Kidney tubule cell (primary cell): ENCODE measurements at places on chromosomes 1 and 21.

GRCh38 chr1:235286667-235287066 lies 41.3 kb downstream of the ARID4B start:
- DNase-seq: no peak

DNA sequence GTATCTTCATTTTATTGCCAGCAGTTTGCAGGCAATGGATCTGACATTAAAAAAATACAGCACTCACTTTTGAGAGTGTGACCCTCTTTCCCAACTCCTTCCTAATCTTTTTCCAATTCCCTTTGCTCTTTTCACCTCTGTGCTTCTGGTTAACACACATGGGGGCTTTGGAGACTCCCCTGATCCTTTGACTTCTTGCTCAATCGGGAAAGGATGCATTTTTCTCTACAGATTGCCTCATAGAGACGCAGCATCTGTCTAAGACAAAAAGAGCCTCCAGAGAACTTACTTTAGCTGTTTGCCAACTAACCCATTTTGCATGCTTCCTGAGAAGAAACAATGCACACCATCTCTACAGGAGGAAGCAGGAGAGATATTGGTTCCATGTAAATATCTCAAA lies 378.3 kb downstream of the PBX1 start:
- DNase-seq: no peak

- no peak for DNase-seq
Observed at GRCh38 chr1:43286115-43286514, 734 bp upstream of the C1orf210 start.

DNA sequence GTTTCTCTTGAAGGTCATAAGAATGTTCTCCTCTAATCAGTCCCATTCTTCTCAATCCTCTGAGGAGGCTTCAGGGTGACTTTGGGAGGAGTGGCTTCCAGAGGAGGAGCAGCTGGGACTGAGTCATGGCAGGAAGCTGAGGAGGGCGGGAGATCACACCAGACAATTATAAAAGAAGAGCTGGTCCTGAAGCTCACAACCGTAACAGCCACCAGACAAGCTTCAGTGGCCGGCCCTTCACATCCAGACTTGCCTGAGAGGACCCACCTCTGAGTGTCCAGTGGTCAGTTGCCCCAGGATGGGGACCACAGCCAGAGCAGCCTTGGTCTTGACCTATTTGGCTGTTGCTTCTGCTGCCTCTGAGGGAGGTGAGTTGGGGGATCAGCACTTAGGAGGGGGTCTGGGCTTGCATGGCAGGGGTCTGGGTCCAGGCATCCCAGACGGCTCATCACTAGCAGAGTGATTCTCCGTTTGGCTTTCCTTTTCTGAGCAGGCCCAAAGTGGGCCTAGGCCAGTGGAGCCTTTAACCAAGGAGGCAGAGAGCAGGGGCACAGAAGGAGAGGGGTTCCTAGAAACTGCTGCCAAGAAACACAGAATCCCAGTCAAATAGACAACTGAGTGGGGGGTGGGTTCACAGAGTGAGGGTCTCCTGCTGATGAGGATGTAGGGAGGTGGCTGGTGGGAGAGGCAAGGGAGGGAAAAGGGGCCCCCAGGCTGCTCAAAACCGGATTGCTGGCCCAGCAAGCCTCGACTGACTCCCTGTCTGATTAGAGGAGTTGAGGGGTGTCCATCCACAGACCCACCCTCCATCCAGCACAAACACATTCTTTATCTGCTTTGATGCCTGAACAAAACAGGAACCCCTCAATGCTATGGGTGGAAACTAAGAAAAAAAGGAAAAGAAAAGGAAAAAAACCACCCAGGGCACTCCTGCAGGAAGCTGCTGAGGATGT lies at the start of gene ECM1:
Gene ECM1, plus strand, starts transcription at position 198 of the 953 bp plus-strand sequence. Its CDS starts 101 bp downstream, at position 299.
- peak; percentile 80 for DNase-seq

DNA sequence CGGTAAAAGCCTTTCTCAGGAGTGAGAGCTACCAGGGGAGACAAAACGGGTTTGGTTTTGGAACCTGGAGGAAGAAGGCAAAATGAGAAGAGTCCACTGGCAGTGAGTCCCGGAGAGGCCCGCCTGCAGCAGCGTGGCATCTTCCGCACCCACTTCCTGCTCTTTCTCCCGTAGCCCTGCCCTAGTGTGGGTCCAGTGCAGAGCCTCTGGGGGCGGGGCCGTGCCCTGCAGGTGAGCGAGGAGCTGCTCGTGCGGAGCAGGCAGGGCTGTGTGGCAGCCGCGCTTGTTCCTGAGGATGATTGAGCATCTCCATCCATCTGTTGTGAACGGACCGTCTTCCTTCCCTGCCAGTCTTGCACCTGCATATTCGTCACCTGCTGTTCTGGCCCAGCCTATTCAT lies 66.5 kb downstream of the PEX14 start:
- no peak for DNase-seq

DNA sequence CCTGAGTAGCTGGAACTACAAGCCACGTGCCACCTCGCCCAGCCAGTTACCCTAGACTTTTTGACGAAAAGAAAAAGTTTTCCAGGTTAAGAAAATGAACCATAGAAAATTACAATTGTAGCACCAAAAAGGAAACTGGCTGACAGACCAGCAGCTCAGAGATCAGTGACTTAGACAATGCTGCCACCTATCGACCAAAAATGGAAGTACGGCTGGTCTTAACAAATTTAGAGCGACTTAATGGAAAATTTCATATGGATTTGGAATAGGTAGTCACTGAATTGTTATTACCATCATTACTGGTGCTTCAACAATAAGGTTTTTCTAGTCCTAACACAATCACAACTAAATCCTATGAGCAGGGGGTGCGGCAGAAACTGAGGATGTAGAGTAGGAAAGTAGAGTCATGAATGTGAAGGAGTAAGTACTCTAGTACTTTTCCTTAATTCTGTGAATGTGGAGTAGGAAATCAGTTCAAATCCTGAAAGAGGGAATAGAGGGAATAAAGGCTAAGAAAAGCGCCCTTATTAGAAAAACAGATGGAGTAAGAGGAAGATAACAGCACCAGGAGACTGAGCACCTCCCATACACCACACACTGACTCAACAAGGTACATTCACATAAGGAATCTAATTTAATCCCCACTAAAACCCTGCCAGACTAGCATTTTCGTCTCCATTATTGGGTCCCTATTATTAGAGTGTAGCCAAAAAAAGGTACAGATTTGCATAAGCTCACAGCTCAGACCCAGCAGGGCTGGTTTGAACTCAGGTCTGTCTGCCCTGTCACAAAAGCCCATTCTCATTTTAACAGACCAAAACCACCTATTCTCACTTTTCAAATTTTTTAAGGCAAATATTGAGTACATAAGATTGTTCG lies 37.9 kb upstream of the MGST3 start:
- peak; percentile 75 for DNase-seq

GRCh38 chr1:93251966-93252365 lies 71.4 kb downstream of the CCDC18 start:
- no peak for DNase-seq

DNA sequence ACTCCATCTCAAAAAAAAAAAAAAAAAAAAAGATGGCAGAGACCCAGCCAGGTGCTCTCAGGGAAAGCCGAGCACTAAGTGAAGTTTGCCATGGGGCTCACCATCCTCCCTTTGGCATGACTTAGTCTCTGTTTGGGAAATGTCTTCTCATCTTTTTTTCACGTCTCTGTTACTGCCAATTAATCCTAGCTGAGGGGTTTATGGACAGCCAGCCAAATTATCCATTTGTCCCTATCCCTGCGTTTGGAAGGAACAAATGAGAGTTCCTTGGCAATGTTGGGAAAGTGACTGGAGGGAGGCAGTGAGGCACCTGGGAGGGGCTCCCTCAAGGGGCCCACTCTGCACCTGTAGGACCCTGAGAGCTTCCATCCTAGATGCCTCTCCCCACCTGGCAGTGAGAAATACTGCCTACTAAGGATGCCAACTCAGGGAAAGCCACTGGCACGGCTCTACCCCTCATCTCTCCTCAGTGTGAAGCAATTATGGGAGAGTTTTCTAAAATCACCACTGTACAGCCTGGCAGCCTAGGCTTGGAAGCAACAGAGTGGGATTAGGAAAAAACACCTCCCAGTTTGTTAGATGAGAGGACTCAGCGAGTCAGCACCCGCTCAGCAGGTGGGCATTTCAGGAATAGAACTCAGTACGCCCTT lies 19.8 kb upstream of the SLC2A7 start:
- DNase-seq: no peak

DNA sequence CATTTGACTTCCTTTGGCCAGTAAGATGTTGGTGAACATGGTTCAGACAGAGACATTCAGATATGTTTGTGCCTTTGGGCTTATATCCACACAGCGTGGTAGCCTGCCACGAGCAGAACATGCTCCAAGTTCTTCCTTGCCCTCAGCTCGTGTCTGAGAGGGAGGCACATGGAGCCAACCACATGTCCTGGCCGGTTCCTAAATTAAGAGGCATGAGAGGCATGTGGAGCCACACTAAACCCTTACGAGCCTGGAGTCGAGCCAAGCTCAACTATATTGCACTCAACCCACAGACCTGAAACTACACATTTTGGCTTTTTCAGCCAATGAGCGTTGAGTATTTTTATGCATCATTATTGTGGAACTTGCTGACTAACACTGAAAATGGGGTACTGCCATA lies 133.7 kb upstream of the KCNK1 start:
- DNase-seq: no peak

DNA sequence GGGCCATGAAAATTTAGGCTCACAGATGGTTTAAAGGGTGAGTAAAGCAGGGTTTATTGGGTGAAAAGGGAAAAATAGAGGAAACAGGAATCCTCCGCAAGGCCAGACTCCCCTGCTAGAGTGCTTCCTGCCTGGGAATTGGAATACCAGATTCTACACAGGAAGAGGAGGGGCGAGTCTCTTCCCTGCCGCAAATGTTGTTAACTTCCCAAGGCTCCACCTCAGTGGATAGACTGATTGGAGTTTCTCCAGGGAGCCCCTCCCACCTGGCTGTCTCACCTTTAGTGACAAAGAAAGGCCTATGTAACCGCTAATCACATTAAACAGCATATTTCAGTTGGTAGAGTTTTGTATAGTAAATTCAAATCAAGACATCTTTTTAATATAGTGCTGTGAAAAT lies 1450.1 kb downstream of the KCNT2 start:
- DNase-seq: no peak

DNA sequence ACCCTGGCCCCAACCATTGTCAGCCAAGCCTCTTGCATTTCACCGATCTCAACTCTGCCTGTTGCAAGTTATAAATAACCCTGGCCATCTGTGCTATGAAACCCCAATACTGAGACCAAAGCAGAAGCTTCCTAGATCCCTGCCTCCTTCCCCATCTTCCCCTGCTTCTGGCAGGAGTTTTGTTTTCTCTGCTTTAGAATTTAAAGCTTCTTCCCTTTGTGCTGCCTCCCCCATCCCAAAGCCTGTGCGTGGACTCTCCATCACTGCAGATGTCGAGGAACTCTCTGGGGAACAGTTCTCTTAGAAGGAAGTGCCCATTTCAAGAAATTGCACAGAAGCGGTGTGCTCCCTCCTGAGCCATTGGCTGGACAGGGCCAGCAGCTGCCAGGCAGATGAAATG lies 17.4 kb upstream of the MYOG start:
- DNase-seq: no peak

DNA sequence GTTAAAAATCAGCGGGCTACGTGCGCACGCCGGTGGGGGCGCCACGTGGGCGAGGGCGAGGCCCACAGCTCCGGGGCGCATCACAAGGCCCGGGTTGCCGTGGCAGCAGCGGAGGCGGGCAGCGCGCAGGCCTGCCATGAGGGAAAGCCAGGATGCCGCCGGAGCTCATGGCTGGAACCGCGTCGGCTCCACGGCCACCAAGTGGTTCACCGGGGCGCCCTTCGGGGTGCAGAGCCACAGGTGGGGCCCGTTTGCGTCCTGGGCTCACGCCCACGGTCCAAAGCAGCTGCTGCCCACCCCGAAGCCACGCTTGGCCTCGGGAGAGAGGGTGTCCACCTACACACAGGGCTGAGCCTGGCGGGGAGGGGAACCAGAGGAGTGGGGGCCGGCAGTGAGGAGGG lies 4.9 kb upstream of the TTC22 start:
- DNase-seq: no peak

DNA sequence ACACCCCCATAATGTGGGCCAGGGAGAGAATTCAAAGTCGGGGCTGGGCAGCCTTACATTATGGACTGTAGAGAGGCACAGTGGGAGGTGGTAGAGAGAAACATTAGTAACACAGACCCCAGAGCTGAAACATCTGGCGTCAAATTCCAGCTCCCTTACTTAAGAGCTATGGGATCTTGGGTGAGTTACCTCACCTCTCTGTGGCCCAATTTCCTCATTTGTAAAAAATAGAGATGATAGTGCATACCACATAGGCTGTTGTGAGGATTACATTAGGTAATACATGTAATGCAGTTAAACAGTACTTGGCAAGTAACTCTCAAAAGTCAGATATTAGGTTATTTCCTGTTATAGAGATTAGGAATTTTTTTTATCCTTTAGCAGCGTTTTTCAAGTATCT lies 160.5 kb upstream of the KIAA0040 start:
- no peak for DNase-seq

- DNase-seq: no peak
Observed at GRCh38 chr21:41741253-41742072, 25.4 kb downstream of the RIPK4 start.

GRCh38 chr1:212532469-212533147 lies 76.0 kb upstream of the ATF3 start:
- no peak for DNase-seq

DNA sequence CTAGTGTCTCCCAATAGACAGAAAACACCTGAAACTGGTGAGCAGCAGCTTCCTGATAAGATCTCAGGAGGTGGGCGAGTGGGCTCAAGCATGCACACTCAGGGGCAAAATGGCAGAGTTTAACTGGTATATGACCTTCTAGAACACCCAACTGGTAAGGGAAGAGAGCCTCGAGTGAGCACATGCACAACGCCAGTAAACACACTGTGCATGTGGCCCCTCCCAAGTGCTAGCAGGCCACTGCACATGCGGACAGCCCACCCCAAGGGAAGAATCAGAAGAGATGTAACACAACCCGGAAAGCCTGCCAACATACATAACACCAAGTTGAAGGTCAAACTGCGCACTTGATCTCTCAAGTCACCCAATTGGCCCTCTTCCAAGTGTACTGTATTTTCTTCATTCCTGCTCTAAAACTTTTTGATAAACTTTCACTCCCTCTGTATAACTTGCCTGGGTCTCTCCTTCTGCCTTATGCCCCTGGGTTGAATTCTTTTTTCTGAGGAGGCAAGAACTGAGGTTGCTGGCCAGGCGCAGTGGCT lies 138.2 kb downstream of the GLUL start:
- no peak for DNase-seq

- peak; percentile 88 for DNase-seq
Observed at GRCh38 chr1:66563094-66563800, 29.3 kb downstream of the SGIP1 start.

- DNase-seq: no peak
Observed at GRCh38 chr1:24768873-24769605, 23.8 kb downstream of the CLIC4 start.

- peak; percentile 71 for DNase-seq
Observed at GRCh38 chr1:110880708-110881374, 7.9 kb downstream of the CD53 start.
